ENCODE measurements at places on chromosomes 7 and 10.
A peak's percentile ranks its signal among the peaks of the same experiment; 100 is the strongest.

DNA sequence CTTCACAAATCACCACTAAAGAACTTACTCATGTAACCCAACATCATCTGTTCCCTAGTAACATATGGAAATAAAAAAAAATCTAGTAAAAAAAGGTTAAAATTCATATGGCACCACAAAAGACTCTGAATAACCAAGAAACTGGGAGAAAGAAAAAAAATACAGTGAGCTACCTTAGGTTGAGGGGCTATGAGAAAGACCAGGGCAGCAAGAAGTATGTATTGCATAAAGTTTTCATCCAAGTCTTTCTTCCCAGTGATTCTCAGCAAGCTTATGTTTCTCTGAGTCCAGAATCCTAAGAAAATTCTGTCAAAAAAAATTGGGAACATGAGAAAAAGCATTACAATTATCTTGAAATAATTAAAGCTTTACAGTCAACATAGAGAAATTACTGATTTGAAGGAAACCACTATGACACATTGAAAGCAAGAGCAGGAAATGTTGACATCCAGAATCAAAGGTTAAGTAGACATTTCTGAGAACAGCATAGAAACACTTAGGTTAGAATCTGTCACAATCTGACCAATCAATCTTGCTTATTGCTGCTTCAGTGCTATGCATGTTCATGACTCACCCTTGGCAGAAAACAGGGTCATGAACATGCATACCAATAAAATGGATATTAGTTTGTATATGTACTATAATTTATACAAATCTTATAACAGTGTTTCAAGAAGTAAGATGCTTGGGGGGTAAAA is 494.0 kb upstream of the POT1 start:
- H3K4me1 ChIP-seq, result peaks cover 4% of the 10 kb centered on the region
- H3K4me3 ChIP-seq, result no peak overlapping the region
- no peaks in the 10 kb centered on the region for H3K36me3 ChIP-seq
- H3K27ac ChIP-seq, result peak overlapping the region; percentile 68
- no peaks in the 10 kb centered on the region for H3K27me3 ChIP-seq
- DNase-seq, result no peak

- H3K27me3 ChIP-seq, result peaks cover 22% of the 10 kb centered on the region
- peaks cover 31% of the 10 kb centered on the region for H3K4me1 ChIP-seq
- no peak for DNase-seq
These were observed 434.4 kb upstream of the MGMT start for GRCh38 chr10:129032372-129033313.

DNA sequence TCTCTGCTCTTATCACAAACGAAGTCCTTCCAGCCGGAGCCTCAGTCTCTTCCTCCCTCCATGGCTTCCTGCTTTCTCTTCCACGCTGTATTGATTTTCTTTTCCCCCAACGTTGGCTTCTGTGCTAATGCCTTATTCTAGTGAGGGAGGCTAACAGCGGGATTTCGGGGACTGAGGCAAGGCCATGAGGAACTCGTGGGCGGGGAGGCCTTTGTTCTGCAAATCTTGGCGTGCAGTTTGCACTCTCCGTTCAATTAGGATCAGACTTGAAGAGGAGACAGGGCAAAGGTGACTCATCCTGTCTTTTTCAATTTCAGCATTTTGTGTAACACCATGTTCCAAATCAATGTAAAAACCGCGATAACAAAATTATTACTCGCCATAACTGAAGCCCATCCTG is 25.3 kb downstream of the EN2 start:
- no peak overlapping the region for H3K4me3 ChIP-seq
- no peaks in the 10 kb centered on the region for H3K27me3 ChIP-seq
- DNase-seq, result no peak
- H3K36me3 ChIP-seq, result no peaks in the 10 kb centered on the region
- H3K27ac ChIP-seq, result no peak overlapping the region
- no peaks in the 10 kb centered on the region for H3K4me1 ChIP-seq

GRCh38 chr10:7230951-7231350 is 179.9 kb downstream of the SFMBT2 start:
- H3K36me3 ChIP-seq, result peaks cover 25% of the 10 kb centered on the region
- no peaks in the 10 kb centered on the region for H3K27me3 ChIP-seq
- no peak for DNase-seq
- peaks cover 10% of the 10 kb centered on the region for H3K4me1 ChIP-seq
- H3K4me3 ChIP-seq, result no peak overlapping the region

- H3K27me3 ChIP-seq, result no peaks in the 10 kb centered on the region
- no peaks in the 10 kb centered on the region for H3K36me3 ChIP-seq
- no peak overlapping the region for H3K27ac ChIP-seq
- DNase-seq, result no peak
- no peaks in the 10 kb centered on the region for H3K4me1 ChIP-seq
These were observed 94.1 kb downstream of the TCF7L2 start for GRCh38 chr10:113044016-113044755.

GRCh38 chr7:81657551-81657950 is 112.3 kb downstream of the HGF start:
- no peaks in the 10 kb centered on the region for H3K4me1 ChIP-seq
- H3K27ac ChIP-seq, result no peak overlapping the region
- no peak for DNase-seq
- H3K36me3 ChIP-seq, result no peaks in the 10 kb centered on the region

- H3K36me3 ChIP-seq, result no peaks in the 10 kb centered on the region
- peaks cover 3% of the 10 kb centered on the region for H3K27me3 ChIP-seq
- no peak overlapping the region for H3K4me3 ChIP-seq
- H3K27ac ChIP-seq, result no peak overlapping the region
- DNase-seq, result no peak
- H3K4me1 ChIP-seq, result no peaks in the 10 kb centered on the region
These were observed 28.9 kb downstream of the CNNM1 start for GRCh38 chr10:99358101-99358500.

DNA sequence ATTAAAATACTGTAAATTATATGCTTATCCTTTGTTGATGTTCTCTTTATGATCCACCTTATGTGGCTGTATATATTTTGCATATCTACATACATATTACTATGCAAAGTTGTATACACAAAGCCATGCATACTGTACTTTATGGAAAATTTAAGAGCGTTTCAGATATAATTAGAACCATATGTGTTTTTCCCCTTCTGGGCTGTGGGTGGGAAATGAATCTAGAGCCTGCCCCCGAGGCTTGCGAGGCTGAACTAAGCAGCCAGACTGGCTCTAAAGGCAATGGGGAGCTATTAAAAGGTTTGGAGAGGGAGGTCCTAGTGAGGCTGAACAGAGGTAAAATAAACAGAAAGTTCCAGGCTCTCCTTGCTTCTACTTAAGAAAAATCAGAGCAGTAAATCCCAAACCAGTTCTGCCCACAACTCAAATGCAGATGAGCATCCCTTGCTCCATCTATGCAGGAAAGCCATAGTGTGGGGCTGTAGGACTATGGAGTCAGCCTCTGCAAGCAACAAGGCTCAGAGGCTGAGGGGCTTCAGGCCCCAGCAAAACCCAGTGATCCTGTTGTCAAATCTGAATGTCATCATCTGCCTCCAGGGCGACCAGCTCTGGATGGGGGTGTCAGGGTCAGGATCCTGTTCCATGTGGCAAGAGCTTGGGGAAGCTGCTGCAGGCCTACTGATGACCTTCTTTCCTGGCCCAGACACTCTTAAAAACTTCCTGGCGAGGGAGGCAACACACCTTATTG is 14.1 kb upstream of the DDIT4 start:
- no peaks in the 10 kb centered on the region for H3K27me3 ChIP-seq
- peaks cover 84% of the 10 kb centered on the region for H3K4me1 ChIP-seq
- peak overlapping the region; percentile 82 for H3K27ac ChIP-seq
- H3K4me3 ChIP-seq, result no peak overlapping the region

DNA sequence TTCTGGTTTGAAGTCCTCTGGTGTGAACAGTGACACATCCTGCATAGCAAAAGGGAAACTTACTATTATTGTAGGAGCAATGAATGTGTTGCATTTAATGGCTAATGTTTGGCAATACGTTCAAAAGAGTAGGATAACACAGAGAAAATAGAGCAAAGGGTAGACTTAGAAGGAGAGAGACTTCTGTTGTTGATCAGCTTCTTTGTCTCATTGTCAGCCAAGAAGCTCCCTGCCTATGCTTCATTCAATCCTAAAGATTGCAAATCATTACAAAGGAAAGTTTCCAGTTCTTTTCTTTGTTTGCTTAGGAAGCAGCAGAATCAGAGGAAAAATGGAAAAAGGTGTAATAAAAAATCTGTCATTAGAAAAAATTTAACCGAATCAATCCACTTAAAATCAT is 7.9 kb upstream of the TSPAN13 start:
- no peaks in the 10 kb centered on the region for H3K27me3 ChIP-seq
- DNase-seq, result no peak
- no peaks in the 10 kb centered on the region for H3K4me1 ChIP-seq
- no peaks in the 10 kb centered on the region for H3K36me3 ChIP-seq
- H3K4me3 ChIP-seq, result no peak overlapping the region

DNA sequence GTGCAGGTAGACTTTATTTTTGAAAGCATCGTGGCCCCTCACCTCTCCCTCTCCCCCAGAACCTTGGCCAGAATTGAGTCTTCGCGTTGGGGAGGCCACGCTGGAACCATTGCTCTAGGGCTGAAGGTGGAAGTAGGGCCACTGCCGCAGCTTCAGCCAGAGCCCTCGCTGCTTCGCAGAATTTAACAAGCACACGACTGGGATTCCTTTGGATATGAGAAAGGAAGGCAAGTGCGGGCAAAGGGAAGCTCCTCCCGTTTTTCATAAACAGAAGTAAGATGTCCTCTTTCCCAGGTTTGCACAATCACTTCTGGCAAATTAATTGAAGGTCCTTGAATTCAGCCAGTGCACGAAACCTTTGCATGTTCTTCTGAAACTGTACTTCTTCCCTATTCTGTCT is 168.1 kb downstream of the CCDC3 start:
- no peaks in the 10 kb centered on the region for H3K36me3 ChIP-seq
- H3K4me3 ChIP-seq, result no peak overlapping the region
- no peaks in the 10 kb centered on the region for H3K4me1 ChIP-seq
- H3K27me3 ChIP-seq, result no peaks in the 10 kb centered on the region
- no peak overlapping the region for H3K27ac ChIP-seq

DNA sequence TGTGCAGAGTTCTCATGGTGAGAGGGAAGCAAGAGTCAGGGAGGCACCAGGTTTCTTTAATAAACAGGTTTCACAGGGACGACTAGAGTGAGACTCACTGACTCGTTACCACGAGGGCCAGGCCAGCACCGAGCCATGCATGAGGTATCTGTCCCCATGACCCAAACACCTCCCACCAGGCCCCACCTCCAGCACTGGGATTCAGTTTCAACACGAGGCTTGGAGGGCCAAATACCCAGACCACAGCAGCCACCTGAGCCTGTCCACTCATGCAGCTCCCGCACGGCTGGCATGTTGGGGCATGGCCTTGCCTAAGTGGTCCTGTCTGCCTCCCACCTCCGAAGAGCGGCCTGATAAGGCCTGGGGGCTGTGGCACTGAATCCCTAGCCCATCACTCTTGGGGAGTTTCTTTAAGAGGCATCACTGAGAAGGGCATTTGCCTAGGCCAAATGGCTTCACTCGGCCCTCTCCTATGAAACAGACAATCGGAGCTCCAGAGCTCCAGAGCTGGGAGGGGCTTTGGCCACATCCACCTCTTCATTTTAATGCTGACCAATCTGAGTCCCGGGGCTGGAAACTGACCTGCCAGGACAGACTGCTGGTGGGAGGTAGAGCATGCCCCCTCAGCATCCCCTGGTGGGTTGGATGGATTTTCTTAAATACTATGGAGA is 157.8 kb downstream of the DNAJB6 start:
- no peak overlapping the region for H3K27ac ChIP-seq
- no peak overlapping the region for H3K4me3 ChIP-seq
- H3K27me3 ChIP-seq, result peaks cover 19% of the 10 kb centered on the region
- no peaks in the 10 kb centered on the region for H3K36me3 ChIP-seq

DNA sequence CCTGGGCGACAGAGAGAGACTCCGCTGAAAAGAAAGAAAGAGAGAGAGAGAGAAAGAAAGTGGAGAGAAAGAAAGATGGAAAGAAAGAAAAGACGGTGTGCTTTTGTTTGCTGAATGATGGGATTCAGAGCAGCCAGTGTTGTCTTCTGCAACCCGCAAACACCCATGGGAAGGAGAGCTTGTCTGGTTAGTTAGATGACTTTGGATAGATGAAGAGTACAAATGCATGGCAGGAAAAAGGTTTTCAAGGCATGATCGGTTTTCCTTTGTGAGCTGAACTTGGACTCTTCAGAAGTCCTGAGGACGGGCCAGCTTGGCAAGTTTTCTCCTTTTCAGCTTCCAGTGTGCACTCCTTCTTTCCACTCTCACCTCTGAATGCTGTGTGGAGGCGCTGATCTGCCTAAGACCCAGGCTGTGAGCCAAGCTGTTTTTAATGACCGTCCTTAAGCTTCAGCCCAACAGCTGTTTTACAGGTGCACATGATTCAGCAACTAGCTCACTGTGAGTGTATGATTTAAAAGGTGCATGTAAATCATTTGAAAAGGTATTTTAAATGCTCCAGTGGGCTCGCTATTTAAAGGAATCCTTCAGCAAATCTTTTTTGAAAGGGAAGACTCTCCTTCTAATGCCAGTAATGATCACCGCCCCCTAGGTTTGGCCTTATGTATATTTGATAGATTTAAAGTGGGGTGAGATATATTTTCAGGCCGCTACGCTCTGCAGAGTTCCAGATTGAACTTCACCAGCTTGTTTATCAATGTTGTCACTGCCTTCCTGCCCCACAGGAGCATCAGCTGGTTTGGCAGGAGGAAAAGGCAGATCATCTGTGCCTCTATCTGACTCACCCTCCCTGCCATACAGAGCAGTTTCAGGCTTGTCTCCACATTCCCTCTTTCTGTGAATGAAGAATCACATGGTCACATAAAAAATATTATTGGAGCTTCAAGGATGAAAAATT is 115.0 kb downstream of the PLXDC2 start:
- no peaks in the 10 kb centered on the region for H3K36me3 ChIP-seq
- no peak for DNase-seq
- no peaks in the 10 kb centered on the region for H3K27me3 ChIP-seq
- no peak overlapping the region for H3K27ac ChIP-seq

GRCh38 chr7:29879609-29880008 is 73.3 kb downstream of the WIPF3 start:
- no peaks in the 10 kb centered on the region for H3K27me3 ChIP-seq
- H3K36me3 ChIP-seq, result no peaks in the 10 kb centered on the region
- H3K4me1 ChIP-seq, result peaks cover 5% of the 10 kb centered on the region

DNA sequence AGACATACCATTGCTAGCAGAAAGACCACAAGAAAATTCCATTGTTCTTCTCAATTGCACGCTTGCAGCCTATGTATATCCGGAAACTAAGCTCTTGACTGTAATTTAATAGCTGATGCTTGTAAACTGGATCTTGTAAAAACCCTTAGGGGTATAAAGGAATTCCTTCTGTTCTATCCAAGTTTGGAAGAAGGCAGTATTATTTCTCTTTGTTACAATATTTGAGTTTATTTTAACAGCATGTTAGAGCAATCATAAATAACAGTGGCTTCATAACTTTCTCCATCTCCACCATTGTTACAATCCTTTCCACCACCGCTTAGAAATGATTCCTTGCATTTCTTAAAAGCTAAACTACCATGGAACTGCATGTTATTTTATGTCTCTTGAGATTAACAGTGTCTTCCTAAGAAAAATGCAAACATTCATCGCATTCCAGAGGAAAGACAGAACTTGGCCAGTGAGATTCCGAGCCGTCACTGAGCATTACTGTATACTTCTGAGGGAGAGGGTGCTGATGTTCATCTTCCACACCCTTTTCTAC is 92.5 kb downstream of the TRIL start:
- DNase-seq, result no peak
- H3K4me3 ChIP-seq, result no peak overlapping the region

Measured in natural killer cell (primary cell).